ENCODE measurements at places on chromosomes 12 and 14.
A peak's percentile ranks its signal among the peaks of the same experiment; 100 is the strongest.

- no peak for DNase-seq
Measured at GRCh38 chr12:34526946-34527345, 504.6 kb downstream of the ALG10 start.

GRCh38 chr12:53973236-53974042, 513 bp downstream of the HOXC11 start:
- DNase-seq: no peak

GRCh38 chr14:105397350-105397931, 897 bp upstream of the TEX22 start:
- no peak for DNase-seq

- no peak for DNase-seq
Measured at GRCh38 chr14:92175811-92176210, 54.0 kb downstream of the CPSF2 start.

DNA sequence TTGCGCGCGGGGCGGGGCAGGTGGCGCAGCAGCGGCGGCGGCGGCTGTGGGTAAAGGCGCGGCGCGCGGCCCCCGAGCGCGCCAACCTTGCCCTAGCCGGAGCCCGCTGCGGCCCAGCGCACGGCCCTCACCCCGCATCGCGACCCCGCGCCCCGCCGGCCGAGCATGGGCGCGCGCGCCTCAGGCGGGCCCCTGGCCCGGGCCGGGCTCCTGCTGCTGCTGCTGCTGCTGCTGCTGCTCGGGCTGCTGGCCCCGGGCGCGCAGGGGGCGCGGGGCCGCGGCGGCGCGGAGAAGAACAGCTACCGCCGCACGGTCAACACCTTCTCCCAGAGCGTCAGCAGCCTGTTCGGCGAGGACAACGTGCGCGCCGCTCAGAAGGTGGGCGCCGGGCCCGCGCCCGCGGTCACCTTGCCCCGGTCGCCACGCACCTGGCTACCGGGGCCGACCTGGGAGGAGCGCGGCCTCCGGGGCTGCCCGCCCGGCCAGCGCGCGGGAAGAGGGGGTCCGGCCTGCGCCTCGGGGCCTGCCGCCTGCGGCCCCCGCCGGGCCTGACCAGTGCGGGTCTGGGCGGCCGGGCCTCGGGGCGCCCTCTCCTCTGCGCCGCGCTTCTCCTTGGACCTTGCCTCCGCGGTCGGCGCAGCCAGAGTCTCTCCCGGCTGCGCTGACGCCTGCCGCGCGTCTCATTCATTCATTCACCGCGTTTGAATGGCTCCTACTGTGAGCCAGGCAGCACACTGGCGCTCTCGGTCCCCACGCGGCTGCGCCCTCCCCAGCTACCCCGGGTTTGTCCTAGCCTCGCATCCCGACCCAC, at the start of gene BRI3BP:
BRI3BP (plus strand) TSS at position 20 of the 811 bp plus-strand sequence; CDS start at position 166, 146 bp downstream.
- DNase-seq: no peak

DNA sequence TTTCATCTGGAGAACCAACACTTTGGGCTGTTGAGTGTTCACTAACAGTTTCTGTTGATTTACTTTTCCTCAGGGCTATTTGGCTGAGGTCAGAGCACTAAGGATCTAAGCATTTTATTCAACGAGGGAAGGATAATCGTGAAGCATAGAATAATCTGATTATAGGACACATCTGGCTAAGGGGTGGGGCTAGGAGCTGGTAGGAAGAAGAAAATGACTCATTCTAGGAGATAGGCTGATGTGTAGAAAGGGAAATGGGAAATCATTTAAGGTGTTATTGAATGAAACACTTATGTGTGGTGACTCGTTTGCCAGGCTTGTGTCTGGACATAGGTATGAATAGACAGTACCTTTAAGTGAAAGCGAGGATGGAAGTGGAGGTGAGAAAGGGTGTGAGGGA, 167.2 kb downstream of the ETNK1 start:
- DNase-seq: no peak

GRCh38 chr12:28132398-28132797, 57.9 kb upstream of the CCDC91 start:
- no peak for DNase-seq

DNA sequence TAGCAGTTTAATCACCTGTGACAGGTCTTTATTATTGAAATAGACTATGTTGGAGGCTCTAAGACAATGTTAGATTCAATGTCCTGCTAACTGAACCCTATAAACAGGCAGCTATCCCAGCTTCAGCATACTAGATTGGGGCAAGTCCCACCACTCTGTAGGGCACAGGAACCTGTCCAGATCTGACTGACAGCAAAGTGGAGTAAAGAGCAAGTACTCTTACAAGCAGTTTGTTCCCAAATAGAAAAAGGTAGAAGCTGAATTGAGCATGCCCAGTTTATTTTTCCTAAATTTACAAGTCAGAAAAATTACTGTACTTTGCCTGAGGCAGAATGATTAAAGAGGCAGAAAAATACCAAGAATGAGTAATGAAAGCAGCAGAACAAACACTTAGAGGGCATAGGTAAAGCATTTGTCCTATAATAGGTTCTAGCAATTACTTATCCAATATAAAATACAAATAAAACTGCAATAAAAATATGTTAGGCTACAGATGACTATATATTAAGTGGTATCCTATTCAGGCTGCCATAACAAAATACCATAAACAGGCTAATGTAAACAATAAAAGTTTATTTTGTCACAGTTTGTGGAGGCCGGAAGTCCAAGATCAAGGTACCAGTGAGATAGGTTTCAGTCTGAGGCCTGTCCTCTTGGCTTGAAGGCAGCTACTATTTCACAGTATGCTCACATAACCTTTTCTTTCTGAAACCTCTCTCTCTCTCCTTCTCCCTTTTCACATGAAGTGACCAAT, 868.2 kb downstream of the C12orf50 start:
- no peak for DNase-seq

DNA sequence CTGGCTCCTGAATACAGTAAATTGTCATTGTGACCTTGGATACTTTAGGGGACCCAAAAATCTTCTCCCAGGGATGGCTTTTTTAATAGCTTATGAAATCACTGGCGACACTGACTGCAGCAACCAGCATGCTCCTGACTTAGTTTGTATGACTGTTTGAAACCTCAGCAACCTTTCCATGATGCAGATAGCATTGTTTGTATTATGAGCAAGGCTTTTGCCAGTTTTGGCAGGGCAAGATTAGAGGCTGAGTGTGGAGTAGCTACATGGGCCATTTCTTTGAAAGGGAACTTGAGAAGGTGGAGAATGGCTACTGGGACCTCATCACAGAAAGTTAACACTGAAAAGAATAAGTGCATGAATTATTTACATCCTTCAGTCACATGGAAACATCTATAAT, 50.9 kb downstream of the SLC4A8 start:
- no peak for DNase-seq

DNA sequence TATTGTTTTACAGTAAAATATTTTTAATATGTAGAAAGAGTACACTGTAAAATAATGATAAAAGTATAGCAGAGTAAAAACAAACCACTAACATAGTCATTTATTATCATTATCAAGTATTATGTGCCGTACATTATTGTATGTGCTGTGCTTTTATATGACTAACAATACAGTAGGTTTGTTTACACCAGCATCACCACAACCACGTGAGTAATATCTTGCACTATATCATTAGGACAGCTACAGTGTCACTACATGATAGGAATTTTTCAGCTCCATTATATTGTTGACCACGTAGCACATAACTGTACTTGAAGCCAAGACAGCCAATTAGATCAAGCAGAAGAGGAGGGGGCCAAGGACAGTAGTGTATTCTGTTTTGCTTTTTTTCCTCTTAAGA, 415.4 kb downstream of the RAD51B start:
- DNase-seq: no peak

GRCh38 chr12:24062642-24063245, 113.3 kb upstream of the SOX5 start:
- no peak for DNase-seq

DNA sequence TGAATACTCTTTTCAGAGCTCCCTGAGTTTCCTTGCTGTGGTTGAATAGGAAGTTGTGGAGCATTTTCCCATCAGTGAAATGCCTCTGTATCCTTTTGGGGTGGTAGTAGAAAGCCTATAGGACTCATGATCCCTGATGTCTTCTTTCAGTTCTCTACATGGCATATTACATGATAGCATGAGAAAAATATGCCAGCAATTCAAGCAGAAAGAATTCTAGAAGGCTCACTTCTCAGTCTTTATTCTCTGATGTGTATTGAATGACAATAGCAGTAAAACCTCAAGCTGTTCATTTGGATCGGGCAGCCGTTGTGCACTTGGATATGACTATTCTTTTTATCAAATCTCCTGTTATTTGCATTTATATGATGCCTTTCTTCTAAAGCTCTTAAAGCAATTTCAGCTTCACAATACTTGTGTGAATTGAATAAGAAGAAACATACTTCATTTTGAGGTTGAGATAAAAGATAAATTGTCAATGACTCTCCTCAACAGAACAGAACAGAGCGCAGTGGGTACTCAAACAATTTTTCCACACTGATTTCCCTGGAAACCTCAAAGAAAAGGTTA, 251.5 kb upstream of the FBXO33 start:
- no peak for DNase-seq

GRCh38 chr14:37544407-37544806, 50.6 kb downstream of the FOXA1 start:
- no peak for DNase-seq

DNA sequence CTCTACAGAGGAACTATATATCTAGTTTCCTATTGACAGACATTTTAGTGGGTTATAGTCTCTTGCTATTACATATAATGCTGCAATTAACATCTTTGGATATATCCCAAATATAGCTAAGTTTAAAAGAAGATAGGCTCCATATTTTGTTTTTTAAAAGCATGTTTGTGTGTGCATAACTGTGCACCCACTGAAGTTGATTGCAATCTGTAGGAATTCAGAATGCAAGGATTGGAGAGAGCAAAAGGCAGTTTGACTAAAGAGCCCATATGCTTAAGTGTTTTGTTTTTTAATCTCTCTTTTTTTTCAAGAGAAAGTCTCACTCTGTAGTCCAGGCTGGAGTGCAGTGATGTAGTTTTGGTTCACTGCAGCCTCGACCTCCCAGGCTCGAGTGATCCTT, 9.4 kb upstream of the ABCD4 start:
- no peak for DNase-seq

GRCh38 chr14:96538097-96538989, 36.2 kb downstream of the PAPOLA start:
- no peak for DNase-seq

- DNase-seq: no peak
Measured at GRCh38 chr14:30995689-30996088, 29.8 kb upstream of the AP4S1 start.

- no peak for DNase-seq
Measured at GRCh38 chr12:40056373-40056772, 49.5 kb downstream of the SLC2A13 start.

DNA sequence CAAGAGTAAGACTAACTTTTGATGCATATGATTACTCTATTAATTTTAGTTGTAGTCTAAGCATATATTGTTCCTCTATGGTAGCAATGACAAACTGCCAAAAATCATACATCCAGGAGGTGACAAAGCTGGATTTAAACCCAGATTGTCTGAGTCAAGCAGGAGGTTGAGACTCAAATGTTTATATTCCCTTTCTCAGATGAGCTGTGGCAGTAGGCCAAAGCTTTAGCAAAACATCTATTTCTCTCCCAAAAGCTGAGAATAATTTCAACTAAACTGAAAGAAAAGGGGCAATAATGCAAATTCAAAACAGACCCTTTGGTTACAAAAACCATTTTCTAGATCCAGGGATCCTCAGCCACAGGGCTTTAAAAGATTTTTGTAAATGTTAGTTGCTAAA, 173.6 kb downstream of the SEC23A start:
- no peak for DNase-seq

- DNase-seq: no peak
Measured at GRCh38 chr14:57139173-57139572, 129.5 kb downstream of the EXOC5 start.

DNA sequence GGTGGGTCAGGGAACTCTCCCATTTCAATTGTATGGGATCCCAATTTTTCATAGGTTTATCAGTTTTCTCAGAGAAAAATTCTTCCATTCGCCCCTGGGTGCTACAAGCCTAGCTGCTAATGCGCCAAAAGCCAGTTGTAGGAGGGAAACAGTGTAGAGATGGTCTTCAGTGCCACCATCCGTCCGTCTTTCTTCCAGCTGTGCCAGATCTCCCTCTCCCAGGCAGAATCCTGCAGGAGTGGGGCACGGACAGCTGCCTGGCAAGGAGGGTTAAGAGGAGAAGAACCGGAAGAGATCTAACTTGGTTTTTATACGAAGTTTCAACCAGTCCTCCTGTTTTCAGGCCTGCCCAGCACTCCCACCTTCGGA, 38.9 kb upstream of the FUT8 start:
- no peak for DNase-seq

GRCh38 chr14:22896356-22896755, 13.3 kb downstream of the REM2 start:
- DNase-seq: no peak

- no peak for DNase-seq
Measured at GRCh38 chr12:80716696-80717469, at the start of gene MYF5. MYF5 (plus strand) TSS chr12:80716912; CDS start chr12:80717064, 152 bp downstream.

DNA sequence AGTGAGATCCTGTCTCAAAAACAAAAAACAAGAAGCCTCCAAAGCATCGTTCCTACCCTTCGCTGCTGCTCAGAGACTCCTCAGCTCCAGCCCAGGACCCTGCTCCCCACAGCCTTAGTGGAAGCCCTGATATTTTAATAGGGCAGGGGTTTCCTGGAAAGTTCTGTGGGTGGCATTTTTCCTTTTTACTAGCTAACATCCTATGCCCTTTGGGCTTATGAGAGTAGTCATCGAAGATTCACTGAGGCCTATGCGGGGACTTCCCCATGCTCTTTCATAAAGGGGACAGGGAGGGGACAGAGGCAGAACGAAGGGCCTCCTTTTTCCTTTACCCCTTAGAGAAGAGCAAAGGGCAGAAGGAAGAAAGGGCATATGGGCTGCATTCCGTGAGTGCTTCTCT, 8.3 kb downstream of the LAG3 start:
- no peak for DNase-seq

GRCh38 chr12:47343684-47344567, 264.2 kb upstream of the AMIGO2 start:
- peak; percentile 4 for DNase-seq

GRCh38 chr12:116455540-116456329, 103.4 kb upstream of the MAP1LC3B2 start:
- DNase-seq: peak; percentile 90

GRCh38 chr12:522692-523378, 63.1 kb downstream of the B4GALNT3 start:
- DNase-seq: no peak

DNA sequence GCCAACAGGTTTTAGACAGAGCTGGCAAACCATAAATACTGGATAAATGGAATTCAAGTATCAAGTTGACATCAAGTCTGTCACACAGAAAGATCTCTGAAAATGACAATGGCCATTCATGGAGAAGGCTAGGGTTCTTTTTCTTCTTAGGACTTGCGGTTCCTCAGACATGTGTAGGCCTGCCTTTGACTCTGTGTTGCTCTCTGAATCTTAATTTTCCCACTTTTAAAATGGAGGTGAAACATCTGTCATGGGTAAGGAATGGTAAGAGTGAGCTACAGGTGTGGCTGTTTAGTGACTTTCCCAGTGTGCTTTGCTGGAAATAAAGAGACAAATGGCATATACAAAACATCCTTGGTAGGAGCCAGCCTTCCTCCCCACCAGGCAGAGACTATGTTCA, 79.2 kb downstream of the PTCSC3 start:
- DNase-seq: no peak

All from GM04503 (cell line).